CD4-positive, alpha-beta T cell treated with Interleukin-10 for 1 hour (primary cell): ENCODE measurements at places on chromosomes 7 and 10.

DNA sequence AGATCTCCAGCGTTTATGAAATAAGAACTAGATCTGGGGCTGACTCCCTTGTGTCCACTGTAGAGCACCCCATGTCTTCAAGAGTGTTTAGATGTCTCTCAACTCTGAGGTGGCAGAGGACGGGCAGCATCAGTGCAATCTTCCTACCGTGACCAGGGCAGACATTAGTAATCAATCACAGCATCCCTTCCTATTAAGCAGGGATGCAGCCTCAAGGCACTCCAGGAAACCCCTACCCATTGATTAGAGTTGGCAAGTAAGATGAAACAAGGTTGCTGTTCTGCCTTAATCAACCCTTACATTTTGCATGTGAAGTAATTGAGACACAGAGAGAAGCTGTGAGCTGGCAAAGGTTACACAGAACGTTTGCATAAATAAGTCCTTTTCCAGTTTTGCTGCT, 283.7 kb upstream of the ZMIZ1 start:
- no peak for DNase-seq

DNA sequence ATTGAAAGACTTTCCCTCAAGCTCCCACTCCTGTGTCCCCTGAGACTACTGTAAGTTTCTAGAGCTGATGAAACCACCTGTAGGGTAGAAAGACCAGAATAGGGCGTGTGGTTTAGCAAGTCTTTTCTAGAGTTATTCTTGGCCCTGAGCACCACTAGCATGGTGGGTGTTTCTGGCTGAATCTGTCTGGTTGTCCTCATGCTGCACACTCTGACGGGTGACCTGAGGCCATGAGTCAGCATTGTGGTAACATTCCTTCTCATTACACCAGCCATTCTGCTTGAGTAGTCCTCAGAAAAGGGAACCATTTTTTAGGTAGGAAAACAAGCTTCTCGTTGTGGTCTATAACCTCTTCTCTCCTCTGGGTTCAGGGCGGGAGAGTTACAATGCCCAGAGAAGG, 250.3 kb downstream of the SNX13 start:
- DNase-seq, result no peak

DNA sequence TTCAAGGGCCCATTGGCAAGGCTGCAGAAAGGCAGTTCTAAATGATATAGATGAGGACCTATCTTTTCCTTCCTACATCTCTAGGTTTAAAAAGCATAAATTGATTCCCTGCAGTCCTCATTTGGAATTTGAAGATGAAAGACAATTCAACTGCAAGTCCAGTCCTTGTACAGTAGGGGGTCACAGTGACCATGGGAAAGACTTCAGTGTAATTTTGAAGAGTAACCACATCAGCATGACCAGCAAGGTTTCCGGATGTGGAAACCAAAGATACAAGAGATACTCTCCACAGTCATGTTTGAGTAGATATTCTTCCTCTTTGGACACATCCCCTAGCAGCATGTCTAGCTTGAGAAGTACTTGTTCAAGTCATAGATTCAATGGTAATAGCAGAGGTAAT, 539.3 kb upstream of the TEX47 start:
- DNase-seq, result no peak

DNA sequence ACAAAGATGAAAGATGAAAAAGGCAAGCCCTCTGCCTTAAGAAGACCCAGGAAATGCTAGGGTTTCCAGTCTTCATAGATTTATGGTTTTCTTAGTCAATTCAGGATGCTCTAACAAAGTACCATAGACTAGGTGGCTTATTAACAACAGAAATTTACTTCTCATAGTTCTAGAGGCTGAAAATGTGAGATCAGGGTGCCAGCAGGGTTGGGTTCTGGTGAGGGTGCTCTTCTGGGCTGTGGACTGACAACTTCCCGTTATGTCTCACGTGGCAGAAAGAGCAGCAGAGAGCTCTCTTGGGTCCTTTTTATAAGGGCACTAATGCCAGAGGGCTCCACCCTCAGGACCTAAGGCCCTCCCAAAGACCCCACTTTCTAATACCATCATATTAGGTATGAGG, 23.7 kb downstream of the ELMO1 start:
- no peak for DNase-seq

DNA sequence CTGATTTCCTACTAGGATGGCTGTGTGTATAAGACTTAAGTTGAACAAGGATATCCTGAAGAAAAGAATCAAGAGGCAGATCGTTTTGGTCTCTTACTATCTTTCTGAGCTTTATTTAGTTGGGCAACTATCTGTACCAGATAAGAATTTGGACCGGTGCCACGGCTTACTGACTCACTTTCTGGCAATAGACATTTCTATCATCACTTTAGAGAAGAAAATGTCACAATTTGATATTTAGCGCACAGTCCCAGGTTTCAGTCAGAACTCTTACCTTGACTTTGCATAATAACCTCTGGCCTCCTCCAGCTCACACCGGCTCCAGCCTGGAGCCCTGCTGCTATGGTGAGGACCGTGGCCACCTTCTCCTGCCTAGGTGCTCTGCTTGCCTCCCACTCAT, 218.2 kb upstream of the MDFIC start:
- DNase-seq, result no peak
